ENCODE measurements at places on chromosomes 16 and 17.

DNA sequence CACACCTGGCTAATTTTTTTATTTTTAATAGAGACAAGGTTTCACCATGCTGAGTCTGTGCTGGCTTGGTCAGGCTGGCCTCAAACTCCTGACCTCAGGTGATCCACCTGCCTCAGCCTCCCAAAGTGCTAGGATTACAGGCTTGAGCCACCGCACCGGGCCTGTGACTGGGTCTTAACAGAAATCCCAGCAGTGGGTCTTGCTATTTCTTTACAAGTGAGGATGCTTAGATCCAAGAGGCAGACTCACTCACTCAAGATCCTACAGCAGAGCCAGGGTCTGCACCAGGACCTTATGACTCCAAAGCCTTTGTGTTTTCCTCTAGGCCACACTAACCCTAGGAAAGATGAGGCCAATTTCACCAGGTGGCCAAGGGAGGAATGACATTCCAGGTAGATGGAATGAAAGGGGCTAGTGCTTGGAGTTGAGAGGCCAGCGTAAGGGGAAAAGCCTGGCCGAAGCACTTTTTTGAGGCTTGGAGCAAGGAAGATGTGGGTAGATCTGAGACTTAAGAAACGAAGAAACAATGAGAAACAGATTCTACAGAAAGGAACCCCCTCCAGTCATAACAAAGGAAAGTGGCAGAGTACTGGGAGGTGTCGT is 5.7 kb upstream of the STAT5A start:
- no peak for DNase-seq

DNA sequence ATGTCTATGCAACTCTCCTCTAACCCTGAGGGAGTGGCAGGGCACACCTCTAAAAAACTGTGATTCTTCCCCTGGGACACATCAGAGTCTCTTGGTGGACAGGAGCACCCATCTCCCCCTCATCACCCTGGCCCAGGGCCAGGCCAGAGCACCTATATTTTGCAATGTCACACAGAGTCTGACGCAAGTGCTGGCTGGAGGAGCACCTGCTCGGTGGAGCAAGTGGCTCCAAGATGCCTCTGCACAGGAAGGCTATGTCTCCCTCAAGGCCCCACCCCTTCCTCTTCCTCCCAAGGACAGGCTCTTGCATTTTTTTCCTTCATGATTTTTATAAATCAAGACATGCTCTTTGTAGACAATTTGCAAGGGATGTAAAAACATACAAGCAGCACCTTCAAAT is 13.3 kb downstream of the SNN start:
- DNase-seq: no peak

GRCh38 chr17:59425085-59425931 is 93.9 kb downstream of the YPEL2 start:
- DNase-seq: no peak

DNA sequence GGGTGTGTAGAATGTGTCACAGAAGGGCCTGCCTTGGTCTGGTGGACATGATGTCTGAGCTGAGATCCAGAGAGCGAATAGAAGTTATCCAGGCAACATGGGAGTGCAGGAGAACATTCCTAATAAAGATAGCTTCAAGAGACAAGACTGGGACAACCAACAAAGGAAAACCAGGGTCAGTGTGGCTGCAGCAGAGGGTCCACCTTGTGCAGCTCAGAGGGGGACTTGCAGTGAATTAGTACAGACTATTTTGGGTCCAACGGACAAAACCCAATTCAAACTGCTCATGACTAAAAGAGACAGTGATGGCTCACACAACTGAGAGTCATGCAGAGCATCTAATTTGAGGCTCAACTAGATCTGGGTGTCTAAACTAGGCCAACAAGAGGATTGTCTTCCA is 192.1 kb downstream of the CBLN1 start:
- DNase-seq: no peak

- no peak for DNase-seq
These were observed 772 bp upstream of the NUP93 start for GRCh38 chr16:56728980-56729734.

- no peak for DNase-seq
These were observed 58.3 kb downstream of the WIPI1 start for GRCh38 chr17:68398691-68399637.

- DNase-seq: no peak
These were observed 30.0 kb downstream of the MAPT start for GRCh38 chr17:45924332-45924820.

DNA sequence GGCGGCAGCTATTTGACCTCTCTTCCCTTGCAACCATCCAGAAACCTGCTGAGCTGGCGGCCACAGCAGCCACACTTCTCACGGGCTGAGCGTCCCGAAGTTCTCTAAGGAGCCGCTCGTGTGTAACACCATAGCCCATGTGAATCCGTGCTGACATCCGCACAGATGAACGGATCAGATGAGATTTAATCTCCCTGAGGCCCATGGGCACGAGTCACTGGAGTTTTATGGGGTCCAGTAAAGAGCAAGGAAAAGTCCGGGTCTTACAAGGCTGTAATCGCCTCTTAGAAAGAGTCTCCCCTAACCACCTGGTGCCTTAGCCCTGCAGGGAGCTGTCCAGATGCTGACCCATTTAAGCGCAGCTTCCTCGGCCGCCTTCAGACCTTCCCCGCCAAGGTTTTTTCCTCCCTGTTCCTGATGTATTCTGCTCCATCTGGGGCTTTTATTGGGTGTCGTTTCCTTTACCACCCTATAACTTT is 5.5 kb upstream of the CACNG5 start:
- DNase-seq: no peak
